ENCODE measurements at places on chromosomes 1 and 21. TPM values are rescaled to one million over a fixed set of nuclear protein-coding genes. Genes with fewer than 3 reads are reported as not detected.

The COL6A2 gene
- total RNA-seq = 3,212 TPM

The TMEM52 gene
- total RNA-seq = 1.3 TPM

The S100A7 gene
- not detected for total RNA-seq

The LAPTM5 gene
- 0.35 TPM for total RNA-seq

The ADORA1 gene
- 1.5 TPM for total RNA-seq

The FLG2 gene
- total RNA-seq = not detected

The ERVH48-1 gene
- total RNA-seq = not detected

The TTC4 gene
- 15.6 TPM for total RNA-seq

The KLHDC7A gene
- total RNA-seq = not detected

The F13B gene
- total RNA-seq = not detected

The KCNE2 gene
- not detected for total RNA-seq

The OR14I1 gene
- total RNA-seq = not detected

The ALG14 gene
- total RNA-seq = 0.94 TPM

The UBE2U gene
- total RNA-seq = not detected

The KRTAP21-2 gene
- not detected for total RNA-seq

The ACTA1 gene
- total RNA-seq = not detected

The IFI44 gene
- 6.6 TPM for total RNA-seq

The CORT gene
- not detected for total RNA-seq

The SNX27 gene
- 13.3 TPM for total RNA-seq

The DHDDS gene
- total RNA-seq = 27.4 TPM

The TGFB2 gene
- total RNA-seq = 1.4 TPM

The SAMSN1 gene
- total RNA-seq = not detected

The SMG5 gene
- 33.3 TPM for total RNA-seq

The SLC9C2 gene
- total RNA-seq = not detected

The MXRA8 gene
- 672 TPM for total RNA-seq

The ESRRG gene
- under 0.01 TPM for total RNA-seq

The PRRX1 gene
- 73.5 TPM for total RNA-seq

The C1orf116 gene
- total RNA-seq = not detected

The RHOC gene
- total RNA-seq = 588 TPM

The BTBD8 gene
- total RNA-seq = 4.2 TPM

The ETV3L gene
- not detected for total RNA-seq

The LCE1F gene
- total RNA-seq = not detected

The TRABD2B gene
- 0.93 TPM for total RNA-seq

The CXADR gene
- 0.60 TPM for total RNA-seq

The PROK1 gene
- total RNA-seq = not detected

The NHLH1 gene
- total RNA-seq = not detected

The ILDR2 gene
- 0.09 TPM for total RNA-seq

The CASQ2 gene
- not detected for total RNA-seq

The RNF19B gene
- 8.9 TPM for total RNA-seq

The AQP10 gene
- not detected for total RNA-seq

The IVL gene
- total RNA-seq = not detected

The IPO13 gene
- total RNA-seq = 18.0 TPM

The ANGPTL3 gene
- total RNA-seq = not detected

The PLA2G2F gene
- not detected for total RNA-seq

The FNBP1L gene
- total RNA-seq = 11.8 TPM

The KCTD3 gene
- 40.3 TPM for total RNA-seq

The DSCAM gene
- total RNA-seq = not detected
